Fibroblast of villous mesenchyme (primary cell): ENCODE measurements at places on chromosomes 7 and 10. TPM values are rescaled to one million over a fixed set of nuclear protein-coding genes. Genes with fewer than 3 reads are reported as not detected.

- DNase-seq: peak; percentile 68
Measured at GRCh38 chr10:78634389-78634815, 434.4 kb upstream of the ZMIZ1 start.

GRCh38 chr7:127582361-127582760 is 3.0 kb downstream of the GCC1 start:
- peak; percentile 36 for DNase-seq

DNA sequence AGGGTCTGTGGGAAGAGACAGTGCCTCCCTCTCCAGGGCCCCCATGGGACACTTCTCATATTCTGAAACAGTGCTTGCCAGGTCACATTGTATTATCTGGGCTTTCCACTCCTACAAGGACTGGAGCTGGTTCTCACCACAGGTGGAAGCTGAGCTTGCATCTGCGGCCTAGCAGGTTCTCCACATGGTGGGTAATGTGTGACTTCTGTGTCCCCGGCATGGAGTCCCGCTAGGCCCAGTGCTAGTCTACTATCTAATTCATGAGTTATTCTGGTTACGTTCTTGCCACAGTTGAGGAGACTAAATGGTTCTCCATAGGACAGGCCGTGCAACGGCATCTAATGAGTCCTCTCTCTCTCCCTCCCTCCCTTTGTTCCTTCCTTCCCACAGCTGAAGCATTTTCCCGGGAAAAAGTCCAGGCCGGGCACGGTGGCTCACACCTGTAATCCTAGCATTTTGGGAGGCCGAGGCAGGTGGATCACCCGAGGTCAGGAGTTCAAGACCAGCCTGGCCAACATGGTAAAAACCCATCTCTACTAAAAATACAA is 27.7 kb downstream of the PRLHR start:
- no peak for DNase-seq

Gene NRAP
- total RNA-seq: under 0.01 TPM in 1 of 2 replicates, not detected in the other

DNA sequence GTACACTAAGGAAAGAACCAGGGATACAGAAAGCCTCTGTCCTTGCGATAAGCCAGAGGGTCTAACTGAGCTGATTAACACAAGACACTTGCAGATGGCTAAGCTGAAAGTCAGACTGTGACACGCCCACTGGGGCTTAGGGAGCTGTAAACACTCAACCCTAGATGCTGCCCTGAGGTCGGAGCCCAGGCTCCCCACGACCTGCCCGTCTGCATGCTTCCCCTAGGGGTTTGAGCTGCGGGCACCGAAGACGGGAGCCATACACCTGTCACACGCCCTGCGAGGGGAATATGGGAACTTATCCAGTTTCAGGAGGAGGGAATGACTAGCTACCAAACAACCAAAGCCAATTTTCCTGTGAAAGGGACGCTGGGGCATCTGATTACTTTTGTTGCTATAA is 96.0 kb downstream of the HTR5A start:
- DNase-seq: peak; percentile 90

DNA sequence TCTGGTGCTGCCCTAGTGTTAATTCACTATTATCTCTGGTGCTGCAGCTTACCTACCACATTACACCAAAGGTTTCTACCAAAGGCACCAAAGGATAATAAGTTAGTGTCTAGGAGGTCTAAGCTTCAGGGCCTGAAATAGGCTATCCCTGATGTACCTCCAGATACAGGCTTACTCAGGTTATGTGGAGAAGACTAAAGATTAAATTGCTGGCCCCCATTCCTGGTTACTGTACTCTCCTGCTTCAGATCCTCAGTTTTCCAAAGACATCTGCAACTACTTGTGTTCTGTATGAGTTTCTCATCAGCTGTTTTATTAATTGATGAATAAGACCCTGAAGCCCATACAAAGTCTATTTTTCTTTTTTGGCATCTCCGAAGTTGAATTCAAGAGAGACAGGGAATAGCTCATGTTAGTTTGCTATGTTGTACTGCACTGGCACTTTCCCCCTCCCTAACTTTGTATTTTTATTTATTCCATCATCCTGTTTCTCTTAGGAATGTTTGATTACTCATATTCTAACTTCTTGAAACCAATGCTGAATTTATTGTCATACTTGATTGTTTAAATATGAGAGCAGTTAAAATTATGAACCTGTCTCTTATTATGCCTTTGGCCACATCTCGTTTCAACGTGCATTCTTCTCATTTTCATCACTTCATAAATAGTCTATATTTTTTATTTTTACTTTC is 85.9 kb downstream of the PON1 start:
- no peak for DNase-seq

DNA sequence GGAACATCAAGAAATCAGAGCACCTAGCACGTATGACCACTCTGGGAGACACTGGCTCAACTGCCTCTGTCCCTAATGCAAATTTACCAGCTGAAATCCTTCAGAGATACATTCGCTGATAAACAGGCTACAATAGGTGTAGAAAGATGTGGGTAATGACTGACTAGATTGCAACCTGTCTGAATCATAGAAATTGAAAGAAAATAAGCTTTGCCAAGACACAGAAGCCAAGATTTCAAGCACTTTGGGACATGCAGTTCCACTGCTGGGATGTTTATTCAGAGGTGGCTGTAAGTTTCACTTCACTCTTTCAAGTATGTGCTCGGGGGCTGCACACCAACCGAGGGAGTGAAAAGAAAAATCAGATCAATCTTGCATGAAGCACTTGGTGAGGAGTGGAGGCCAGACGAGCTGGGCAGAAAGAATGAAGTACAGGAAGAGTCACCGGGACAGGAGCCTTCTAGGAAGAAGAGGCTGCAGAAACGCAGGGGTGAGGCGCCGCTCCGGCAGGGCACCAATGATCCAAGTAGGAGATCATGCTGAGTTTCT is 276.7 kb downstream of the PARD3 start:
- no peak for DNase-seq

DNA sequence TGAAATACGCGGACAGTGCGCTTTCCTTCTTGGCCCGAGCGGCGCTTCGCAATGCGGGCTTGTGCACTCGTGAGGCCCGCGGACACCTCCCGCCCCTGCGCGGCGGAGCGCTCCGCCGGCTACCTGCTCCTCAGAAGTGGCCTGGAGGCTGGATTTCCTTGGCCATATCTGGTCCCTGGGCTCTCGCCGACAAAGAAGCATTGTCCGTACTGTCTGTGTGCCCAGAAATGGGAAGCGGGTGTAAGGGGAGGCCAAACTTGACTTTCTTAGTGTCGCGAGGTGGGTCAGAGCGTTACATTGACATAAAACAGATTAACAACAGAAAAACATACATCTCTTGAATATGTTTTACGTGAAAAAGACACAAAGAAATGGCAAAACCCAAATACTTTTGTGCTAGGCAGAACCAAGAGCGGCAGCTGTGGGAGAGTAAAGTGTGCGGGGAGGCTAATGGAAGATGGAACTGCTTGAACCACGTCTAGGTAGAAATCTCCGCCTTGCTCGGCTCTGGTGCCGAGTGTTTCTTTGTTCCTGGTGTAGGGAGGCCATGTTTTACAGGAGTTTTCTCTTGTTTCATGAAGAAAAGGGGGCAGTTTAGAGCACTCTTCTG is 1.4 kb downstream of the LANCL2 start:
- no peak for DNase-seq

DNA sequence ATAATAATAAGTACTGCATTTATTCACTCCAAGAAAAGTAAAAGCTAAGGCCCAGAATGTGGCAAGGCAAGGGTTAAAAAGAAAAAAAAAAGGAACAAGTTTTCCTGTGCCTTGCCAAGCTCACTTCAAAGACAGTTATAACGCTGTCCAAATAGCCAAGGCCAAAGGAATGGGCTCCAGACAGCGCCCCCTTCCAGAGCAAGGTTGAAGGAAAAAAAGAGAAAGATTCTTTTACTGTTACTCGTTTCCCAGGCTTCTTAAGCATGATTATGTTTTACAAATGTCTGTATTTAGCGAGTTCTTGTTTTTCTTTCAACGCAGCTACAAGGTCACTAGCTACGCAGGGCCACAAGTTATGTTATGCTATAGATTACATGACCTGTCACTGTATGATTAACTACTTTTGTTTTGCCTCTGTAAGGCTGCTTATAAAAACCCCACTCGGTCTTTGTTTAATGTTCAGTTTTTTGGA is 9.1 kb upstream of the EIF4H start:
- DNase-seq: peak; percentile 37

GRCh38 chr7:7834761-7835160 is 116.4 kb upstream of the RPA3 start:
- no peak for DNase-seq

Gene INA
- total RNA-seq: 1.3 and 1.7 TPM in 2 replicates
